ENCODE measurements at places on chromosomes 3 and 15. TPM values are rescaled to one million over a fixed set of nuclear protein-coding genes. Genes with fewer than 3 reads are reported as not detected.

NR2C2 gene
- 33.3 TPM for total RNA-seq

NAALADL2 gene
- 8.0 TPM for total RNA-seq

CACNA2D3 gene
- total RNA-seq, result 2.8 TPM

SMCO1 gene
- not detected for total RNA-seq

FSTL1 gene
- total RNA-seq, result 64.2 TPM

CEMIP gene
- 9.2 TPM for total RNA-seq

ZNF774 gene
- 3.8 TPM for total RNA-seq

ROBO2 gene
- 6.7 TPM for total RNA-seq

All from suprapubic skin (tissue), 4 donors.